ENCODE measurements at places on chromosomes 5 and 9. TPM values are rescaled to one million over a fixed set of nuclear protein-coding genes. Genes with fewer than 3 reads are reported as not detected.

Gene NANS
- total RNA-seq, result 24.5 TPM

GRCh38 chr5:111251921-111252320 lies 27.7 kb downstream of the CAMK4 start:
- DNase-seq, result no peak

DNA sequence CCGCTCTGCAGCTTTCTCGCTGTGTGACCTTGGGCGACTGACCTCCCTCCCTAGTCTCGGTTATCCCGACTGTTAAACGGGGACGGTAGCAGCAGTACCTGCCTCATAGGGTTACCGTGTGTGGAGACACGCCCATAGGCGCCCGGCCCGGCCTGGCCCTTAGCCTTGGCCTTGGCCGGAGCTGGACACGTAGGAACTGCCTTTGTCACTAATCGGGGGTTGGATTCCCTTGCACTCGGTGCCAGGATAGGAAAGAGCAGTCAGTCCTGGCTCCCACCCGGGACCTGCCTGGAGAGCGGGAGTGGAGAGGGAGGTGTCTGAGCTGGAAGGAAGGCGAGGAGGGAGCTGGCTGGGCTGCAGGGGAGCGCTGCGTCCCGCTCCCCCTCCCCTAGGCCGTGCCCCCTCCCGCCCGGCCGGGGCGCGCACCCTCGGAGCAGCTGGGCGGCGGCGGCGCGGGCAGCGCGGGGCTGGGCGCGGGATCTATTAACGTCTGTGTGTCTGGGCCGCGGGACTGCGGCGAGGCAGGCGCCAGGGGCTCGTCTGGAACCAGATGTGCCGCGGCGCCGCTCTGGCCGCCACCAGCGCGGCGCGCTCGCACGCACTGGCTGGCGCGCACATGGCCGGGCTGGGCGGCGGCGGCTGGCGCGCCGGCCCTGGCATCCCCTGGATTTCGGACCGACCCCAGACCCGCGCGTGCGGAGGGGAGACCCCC lies 31.7 kb downstream of the PRRX2 start:
- DNase-seq, result peak; percentile 53

DNA sequence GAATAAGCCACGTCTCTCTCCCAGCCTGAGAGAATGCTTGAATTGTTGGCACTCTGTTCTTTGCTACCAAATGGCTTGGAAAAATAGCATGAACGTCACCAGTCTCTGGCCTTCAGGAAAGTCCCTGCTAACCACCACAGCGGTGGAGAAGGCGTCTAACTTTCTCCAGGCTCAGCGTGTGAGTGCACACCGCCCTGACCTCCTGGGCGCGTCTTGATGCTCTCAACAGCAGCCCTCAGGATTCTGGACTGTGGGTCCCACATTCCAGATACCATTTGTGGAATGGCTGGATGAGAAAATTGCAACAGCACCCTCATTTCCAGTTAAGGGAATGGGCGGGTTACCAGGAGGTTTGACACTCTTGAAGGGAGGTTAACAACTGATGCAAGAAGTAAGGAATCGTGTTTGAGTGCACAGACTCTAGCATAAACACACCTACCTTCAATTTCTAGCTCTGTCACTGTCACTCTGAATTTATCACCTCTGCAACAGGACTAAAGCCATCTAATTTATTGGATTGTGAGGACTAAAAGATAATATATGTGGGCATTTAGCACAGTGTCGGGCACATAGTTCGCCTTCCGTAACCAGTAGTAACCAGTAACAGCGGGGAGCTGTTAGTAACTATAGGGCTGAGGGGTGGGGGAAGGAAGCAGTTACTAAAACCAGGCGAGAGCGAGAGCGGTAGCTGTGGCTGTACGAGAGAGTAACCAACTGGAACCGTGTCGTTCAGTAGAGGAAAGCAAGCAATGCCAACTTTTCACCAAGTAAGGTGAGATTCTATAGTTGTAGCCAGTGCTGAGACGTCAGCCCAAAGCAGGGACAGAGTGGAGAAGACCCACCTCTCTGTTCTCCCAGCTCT lies 807 bp upstream of the PLGRKT start:
- no peak for DNase-seq

DNA sequence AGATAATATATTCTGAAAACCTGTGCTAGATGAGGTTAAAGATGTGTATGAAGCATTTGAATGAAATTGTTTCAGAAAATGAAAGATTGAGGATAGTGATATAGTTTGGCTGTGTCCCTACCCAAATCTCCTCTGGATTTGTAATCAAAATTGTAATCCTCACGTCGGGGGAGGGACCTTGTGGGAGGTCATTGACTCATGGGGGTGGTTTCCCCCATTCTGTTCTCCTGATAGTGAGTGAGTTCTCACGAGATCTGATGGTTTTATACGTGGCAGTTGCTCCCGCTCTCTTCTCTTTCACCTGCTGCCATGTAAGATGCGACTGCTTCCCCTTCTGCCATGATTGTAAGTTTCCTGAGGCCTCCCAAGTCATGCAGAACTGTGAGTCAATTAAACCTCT lies 2.0 kb upstream of the TEX48 start:
- no peak for DNase-seq

Data from pancreas (tissue), 10 donors.